ENCODE measurements at places on chromosomes 6 and 20.
A peak's percentile ranks its signal among the peaks of the same experiment; 100 is the strongest.

DNA sequence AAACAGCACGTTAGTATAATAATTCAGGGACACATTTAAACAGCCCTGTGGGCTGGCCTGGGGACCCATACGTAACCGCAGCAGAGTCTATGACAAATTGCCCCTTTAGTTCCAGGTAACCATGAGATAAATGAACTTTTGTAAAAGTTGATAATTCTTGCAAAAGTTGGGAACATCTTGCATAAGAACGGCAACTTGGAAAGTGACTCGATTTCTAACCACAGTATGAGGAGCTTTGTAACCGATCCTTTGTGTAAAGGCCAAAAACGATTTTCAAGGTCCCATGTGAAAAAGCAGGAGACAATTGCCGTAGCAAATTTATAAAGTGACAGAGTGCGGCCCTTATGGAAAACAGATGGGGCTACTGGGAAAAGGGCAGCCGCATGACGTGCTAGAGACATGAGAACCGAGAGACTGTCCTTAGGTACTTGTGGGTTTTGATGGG is 81.6 kb downstream of the PSMG4 start:
- DNase-seq: no peak

DNA sequence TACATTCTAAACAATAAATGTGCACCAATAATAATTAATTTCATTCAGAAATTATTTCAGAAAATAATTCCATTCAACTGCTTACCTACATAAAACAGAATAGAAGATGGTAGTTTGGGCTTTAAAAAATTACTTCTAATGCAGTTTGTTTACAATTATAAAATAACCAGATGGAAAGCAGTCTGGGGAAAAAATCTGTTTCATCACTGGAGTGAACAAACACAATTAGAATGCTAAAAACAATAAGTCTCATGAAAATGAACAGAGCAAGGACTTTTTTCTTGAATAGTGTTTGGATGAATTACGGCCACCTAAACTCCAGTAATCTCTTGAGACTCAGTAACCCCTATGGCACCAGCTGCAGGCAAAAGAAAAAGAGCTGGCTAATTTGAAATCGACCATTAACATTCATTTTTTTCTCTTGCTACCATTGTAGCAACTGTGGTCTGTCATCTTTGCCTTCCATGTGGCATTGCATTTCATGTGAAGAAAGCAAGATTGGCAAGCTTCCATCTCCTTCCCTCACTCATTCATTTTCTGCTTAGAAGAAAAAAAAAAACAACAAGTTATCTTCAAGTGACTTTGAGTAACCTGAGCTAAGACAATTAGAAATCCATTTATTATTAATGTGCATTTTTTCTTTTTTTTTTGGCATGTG is 88.4 kb upstream of the CEP85L start:
- no peak for DNase-seq

DNA sequence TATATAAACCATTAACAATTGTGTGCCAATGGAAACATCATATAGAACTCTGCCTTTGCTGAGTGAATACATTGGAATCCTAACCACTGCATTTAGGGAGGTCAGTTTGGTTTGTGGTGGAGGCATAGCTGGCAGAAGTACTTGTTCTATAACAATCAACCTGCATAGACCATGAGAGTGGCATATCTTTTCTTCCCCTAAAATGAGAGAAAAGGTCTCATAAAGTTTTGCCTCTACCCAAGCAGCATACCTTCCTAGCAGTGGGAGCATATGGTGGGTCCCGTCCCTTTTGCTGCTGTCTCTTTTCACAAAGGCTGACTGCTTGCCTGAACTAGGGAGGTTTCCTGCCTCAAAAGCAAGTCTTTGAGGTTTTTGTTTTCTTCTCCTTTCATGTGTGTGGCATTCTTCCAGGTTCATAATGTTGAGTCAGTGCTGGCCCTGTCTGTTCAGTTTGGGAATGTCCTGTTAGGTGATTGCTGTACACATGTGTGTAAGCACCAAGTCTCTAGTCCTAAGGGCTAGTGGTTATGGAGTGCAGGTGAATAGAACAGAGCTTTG is 61.2 kb upstream of the SUPT3H start:
- DNase-seq: no peak

DNA sequence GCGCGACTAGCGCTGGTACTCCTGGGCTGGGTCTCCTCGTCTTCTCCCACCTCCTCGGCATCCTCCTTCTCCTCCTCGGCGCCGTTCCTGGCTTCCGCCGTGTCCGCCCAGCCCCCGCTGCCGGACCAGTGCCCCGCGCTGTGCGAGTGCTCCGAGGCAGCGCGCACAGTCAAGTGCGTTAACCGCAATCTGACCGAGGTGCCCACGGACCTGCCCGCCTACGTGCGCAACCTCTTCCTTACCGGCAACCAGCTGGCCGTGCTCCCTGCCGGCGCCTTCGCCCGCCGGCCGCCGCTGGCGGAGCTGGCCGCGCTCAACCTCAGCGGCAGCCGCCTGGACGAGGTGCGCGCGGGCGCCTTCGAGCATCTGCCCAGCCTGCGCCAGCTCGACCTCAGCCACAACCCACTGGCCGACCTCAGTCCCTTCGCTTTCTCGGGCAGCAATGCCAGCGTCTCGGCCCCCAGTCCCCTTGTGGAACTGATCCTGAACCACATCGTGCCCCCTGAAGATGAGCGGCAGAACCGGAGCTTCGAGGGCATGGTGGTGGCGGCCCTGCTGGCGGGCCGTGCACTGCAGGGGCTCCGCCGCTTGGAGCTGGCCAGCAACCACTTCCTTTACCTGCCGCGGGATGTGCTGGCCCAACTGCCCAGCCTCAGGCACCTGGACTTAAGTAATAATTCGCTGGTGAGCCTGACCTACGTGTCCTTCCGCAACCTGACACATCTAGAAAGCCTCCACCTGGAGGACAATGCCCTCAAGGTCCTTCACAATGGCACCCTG is 1.6 kb downstream of the TPBG start:
- DNase-seq: no peak

DNA sequence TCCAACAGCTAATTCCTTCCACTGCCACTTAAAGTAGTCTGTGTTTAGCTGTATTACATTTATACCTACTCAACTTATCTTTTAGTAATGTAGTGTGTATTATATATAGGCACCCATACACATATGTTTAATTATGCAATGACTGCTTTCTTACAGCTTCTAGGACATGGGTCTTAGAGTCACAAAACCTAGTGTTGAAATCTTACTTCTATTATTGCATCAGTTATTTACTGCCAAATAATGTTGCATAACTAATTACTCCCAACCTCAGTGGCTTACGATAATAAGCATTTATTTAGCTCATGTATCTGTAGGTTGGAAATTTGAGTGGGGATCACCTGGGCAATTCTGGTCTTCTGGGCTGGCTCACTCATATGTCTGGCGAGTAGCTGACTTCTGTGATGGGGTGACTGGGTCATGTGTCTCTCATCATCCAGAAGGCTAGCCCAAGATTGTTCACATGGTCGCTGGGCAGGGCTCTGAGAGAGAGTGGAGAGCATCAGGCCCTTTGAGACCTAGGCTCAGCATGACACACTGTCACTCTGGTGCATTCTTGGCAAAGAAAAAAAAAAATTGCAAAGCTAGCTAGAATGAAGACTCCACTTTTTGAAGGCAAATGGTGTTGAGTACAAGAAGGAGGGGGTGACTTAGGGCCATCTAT is 187.0 kb downstream of the PLCB1 start:
- no peak for DNase-seq

GRCh38 chr6:154448448-154449096 is 61.9 kb downstream of the CNKSR3 start:
- no peak for DNase-seq

- no peak for DNase-seq
These were observed 59.9 kb downstream of the E2F3 start for GRCh38 chr6:20461576-20461975.

- DNase-seq: no peak
These were observed 135.6 kb downstream of the HIVEP1 start for GRCh38 chr6:12147557-12148316.

DNA sequence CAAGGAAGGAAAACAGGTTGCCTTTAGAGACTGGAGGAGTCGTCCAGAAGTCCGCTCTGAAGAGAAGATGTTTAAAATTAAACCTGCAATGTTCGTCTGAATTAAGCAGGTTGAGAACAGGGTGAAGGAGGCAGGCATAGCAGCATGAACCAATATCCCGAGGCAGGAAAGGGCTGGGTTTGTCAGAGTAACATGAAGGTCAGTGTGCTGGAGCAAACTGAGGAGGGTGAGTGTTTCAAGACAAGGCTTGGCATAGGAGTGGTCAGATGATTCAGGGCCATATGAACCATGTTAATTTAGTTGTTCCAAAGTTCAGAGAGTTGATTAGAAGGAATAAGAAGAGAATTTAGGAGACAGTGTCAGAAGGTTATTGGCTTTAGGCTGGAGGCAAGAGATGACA is 93.3 kb downstream of the UTRN start:
- no peak for DNase-seq

DNA sequence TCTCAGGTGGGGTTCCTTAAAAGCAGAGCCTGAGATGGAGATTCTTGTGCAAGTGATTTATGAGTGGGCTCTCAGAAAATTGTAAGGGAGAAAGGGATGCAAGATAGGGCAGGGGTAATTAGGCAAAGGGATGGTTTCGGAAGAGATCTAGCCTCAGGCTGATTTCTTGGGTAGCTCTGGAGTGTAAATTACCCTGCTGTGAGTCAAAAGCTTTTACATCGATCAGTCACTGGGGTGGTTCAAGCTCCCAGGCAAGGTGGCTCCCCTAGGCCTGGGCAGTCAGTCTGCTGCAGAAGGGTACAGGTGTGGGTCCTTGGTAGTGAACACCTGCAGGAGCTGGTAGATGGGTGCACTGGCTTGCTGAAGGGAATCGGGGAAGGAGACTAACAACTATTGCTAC is 11.1 kb upstream of the PM20D2 start:
- no peak for DNase-seq

DNA sequence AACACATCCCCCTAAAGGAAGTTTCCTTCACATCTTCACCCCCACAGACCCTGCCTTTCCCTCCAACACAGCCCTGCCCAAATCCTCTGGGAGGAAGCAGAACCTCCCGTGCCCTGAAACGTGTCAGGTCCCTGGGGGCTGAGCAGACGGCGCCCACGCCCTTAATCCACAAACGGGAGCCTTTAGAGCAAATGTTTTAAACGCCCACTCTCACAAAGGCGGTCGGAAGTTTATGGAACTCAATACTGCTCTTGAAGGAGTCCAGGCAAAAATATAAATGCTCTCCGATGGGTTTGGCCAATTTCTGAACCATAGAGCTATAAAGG is 237.1 kb upstream of the AFDN start:
- DNase-seq: peak; percentile 11

DNA sequence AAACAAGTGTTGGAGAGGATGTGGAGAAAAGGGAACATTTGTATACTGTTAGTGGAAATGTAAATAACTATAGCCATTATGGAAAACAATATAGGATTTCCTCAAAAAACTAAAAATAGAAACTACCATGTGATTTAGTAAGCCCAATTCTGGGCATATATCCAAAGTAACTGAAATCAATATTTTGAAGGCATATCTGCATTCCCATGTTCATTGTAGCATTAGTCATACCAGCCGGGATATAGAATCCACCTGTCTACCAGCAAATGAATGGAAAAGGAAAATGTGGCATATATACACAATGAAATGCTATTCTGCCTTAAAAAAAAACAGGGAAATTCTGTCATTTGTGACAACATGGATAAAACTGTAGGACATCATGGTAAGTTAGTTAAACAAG is 15.3 kb upstream of the C6orf58 start:
- DNase-seq: no peak

GRCh38 chr6:122330315-122330714 is 69.1 kb upstream of the HSF2 start:
- DNase-seq: no peak

DNA sequence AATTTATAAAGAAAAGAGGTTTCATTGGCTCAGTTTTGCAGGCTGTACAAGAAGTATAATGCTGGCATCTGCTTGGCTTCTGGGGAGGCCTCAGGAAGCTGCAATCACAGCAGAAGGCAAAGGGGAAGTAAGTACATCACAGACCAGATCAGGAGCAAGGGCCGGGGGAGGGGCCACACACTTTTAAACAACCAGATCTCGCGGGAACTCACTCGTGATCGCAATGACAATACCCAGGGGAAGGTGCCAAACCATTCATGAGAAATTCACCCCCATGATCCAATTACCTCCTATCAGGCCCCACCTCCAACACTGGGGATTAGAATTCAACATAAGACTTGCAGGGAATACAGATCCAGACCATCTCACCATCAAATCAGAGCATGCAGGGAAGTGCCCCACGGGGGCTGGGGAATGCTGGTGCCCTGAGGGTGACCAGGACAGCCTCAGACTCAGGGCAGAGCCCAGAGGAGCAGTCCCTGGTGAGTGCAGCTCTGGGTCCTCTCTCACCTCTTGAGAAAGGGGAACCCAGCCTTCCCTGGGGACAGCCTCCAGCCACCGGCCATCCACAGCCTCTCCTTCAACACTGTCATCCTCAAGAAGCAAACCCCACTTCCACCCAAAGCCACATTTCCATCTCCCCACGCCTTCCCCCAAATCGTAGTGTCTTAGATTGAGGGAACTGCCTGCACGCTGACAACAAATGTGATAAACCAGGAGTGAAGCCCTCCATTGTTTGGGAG is 80.7 kb downstream of the ANKRD60 start:
- no peak for DNase-seq

GRCh38 chr6:170271771-170272314 is 19.0 kb downstream of the DLL1 start:
- DNase-seq: no peak

DNA sequence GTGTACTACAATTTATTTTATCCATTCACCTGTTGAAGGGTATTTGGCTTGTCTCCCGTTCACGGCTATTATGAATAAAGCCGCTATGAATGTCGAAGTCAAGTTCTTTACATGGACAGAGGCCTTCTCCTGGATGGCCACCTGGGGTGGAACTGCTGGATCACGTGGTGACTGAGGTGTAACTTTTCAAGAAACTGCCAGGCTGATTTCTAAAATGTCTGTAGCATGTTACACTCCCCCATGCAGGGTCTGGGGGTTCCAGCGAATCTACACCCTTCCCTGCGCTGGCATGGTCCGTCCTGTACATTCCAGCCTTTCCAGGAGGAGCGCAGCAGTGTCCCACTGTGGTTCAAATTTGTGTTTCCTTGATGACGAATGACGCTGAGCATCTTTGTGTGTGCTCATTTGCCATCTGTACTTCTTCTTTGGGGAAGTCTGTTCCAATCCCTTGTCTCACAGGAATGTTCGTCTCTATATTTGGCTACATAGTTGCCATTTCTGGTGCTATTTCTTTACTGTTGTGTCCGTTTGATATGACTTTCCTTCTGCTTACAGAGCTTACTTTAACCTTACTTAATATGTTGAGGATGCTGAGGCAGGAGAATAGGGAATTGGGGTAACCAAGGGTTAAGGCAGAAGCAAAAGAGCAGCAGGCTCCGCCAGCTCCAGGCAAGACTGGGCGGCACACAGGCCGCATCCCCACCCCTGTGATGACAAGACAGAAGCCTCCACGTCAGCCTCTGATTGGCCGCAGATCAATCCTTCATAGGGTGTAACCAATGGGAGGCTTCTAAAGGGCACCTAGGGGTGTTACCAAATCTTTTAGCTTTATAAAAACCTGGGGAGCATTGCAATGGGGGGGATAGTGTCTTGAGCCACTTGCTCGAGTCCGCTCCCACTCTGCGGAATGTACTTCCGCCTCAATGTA is 106.6 kb downstream of the TAF4 start:
- DNase-seq: no peak

GRCh38 chr6:70390067-70390466 is 23.2 kb upstream of the FAM135A start:
- no peak for DNase-seq

- no peak for DNase-seq
These were observed 7.2 kb downstream of the C20orf202 start for GRCh38 chr20:1210501-1210900.

Data from omental fat pad (tissue), 4 donors.